ENCODE measurements at places on chromosomes 3 and 15.

DNA sequence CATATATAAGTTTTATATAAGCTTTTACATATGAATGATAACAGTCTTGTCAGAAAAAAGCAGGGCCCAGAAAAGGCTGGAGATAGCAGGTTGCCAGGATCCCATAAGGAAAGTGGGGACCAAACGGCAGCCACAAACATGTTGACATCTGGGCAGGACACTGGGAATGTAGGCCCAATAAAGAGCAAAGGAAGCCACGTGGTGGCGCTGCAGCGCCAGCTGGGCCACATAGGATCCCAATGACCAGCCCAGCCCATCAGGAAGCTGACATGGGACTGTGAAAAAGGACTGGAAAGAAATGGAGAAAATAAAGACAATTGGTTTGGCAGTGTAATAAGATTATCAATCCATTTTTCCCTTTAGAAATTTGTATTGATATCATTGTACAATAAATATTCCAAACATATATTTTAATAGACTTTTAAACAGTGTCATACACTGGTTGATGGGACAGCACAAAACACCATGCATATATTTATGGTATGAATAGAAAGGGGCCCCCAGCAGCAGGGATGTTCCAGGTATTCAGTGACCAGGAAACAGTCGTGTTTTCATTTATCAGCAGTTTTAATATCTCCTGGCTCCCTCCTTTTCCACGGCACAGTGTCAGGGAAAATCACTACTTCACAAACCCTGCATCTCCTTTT, 89.0 kb upstream of the STRIT1 start:
- DNase-seq = no peak

- no peak for DNase-seq
Measured at GRCh38 chr15:99123713-99124451, 19.0 kb downstream of the SYNM start.

- DNase-seq = no peak
Measured at GRCh38 chr15:97597801-97598200, 362.7 kb upstream of the ARRDC4 start.

- no peak for DNase-seq
Measured at GRCh38 chr3:188594139-188594538, 440.2 kb downstream of the LPP start.

- DNase-seq = no peak
Measured at GRCh38 chr15:57646087-57646486, 54.4 kb downstream of the MYZAP start.

DNA sequence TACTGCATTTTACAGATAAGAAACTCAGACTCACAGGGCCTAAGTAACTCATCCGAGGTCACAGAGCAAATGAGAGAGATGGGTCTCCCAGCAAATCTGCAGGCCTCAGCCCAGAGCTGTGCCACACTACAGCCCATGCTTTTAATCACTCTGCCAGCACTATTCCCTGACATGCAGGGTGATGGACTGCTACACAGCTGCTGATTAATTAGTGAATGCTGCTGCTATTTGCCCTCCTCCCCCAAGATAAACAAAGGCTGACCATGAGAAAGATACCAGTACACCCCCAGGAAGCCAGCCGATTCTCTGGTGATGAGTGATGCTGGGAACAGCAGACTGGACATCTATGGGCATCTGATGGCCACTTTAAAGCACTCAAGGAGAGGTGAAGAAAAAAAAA, 39.3 kb downstream of the RFTN1 start:
- no peak for DNase-seq

GRCh38 chr15:50493625-50494024, 52.8 kb downstream of the USP50 start:
- DNase-seq = no peak

GRCh38 chr3:183114384-183115178, 15.3 kb upstream of the MCCC1 start:
- DNase-seq = no peak

All from activated T-helper 1 cell treated with Interleukin-2 at 50 U/mL for 16 hours (primary cell).